ENCODE measurements at places on chromosomes 4 and X.

- no peak overlapping the region for H3K4me3 ChIP-seq
- DNase-seq = no peak
- H3K4me1 ChIP-seq = peaks cover 8% of the 10 kb centered on the region
- no peak overlapping the region for H3K27ac ChIP-seq
- no peaks in the 10 kb centered on the region for H3K27me3 ChIP-seq
These were observed 10.7 kb downstream of the SEPTIN6 start for GRCh38 chrX:119682019-119682989.

- no peak overlapping the region for H3K27ac ChIP-seq
- H3K36me3 ChIP-seq = no peaks in the 10 kb centered on the region
- no peak overlapping the region for H3K4me3 ChIP-seq
- H3K27me3 ChIP-seq = no peaks in the 10 kb centered on the region
- no peak for DNase-seq
These were observed 124.0 kb upstream of the NOCT start for GRCh38 chr4:138891631-138892031.

DNA sequence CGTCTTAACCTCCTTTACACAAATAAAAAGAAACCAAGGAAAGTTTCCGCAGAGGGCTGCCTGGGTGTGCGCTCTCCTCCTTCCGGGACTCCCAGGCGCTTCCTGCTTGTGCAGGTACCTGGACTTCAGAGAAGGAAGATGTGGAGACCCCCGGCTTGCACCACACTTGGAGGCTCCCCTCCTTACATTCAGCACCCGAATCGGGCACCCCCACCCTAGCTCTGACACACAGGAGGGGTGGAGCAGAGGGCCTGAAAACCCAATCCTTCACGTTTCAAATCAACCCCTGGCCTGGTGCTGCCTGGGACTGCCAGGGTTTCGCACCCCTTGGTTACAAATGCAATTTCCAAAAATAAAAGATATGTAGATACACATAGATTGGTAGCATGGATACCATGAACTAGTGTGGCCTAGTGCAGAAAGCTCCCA is 3.1 kb downstream of the NKX3-2 start:
- no peak overlapping the region for H3K27ac ChIP-seq
- no peaks in the 10 kb centered on the region for H3K36me3 ChIP-seq
- DNase-seq = no peak

DNA sequence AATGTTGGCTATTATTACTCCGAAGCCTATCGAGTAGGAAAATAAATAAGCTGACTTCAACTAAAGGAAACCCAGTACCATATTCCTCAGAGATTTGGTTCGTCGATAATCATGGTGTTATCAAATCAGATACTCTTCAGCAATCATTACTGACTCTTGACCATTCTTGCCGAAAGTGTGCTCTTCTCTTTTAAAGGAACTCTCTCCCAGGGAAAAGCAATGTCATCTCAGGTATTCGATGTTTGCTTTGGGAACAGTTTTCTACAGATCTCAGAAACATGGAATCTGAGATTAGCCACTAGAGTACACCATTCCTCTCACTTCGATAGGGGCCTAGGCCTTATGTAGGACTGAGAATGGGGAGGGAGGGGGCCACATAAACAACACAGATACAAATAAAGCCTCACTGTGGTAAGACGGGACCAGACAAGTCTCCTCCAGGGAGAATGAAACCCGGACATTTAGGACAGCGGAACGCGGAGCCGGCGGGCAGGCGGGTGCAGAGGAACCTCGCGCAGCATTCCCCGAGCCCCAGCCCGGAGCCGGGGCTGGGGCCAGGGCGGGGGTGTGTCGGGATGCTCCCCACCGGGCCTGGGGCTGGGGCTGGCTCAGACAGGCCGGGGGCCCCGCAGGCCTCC is 581 bp downstream of the DNAJB14 start:
- H3K4me3 ChIP-seq = peak overlapping the region; percentile 95
- no peak for DNase-seq
- H3K27ac ChIP-seq = peak overlapping the region; percentile 96
- no peaks in the 10 kb centered on the region for H3K36me3 ChIP-seq
- no peaks in the 10 kb centered on the region for H3K4me1 ChIP-seq

- no peak overlapping the region for H3K4me3 ChIP-seq
- no peaks in the 10 kb centered on the region for H3K27me3 ChIP-seq
- no peaks in the 10 kb centered on the region for H3K4me1 ChIP-seq
- H3K36me3 ChIP-seq = no peaks in the 10 kb centered on the region
- DNase-seq = no peak
These were observed 36.6 kb downstream of the ZFP42 start for GRCh38 chr4:188032170-188032569.

- H3K4me3 ChIP-seq = no peak overlapping the region
- peaks cover 24% of the 10 kb centered on the region for H3K4me1 ChIP-seq
- no peak for DNase-seq
- no peaks in the 10 kb centered on the region for H3K36me3 ChIP-seq
These were observed 50.0 kb upstream of the RASGEF1B start for GRCh38 chr4:81521708-81522107.

GRCh38 chr4:123068081-123068480 is 145.7 kb upstream of the NUDT6 start:
- H3K36me3 ChIP-seq = no peaks in the 10 kb centered on the region
- no peaks in the 10 kb centered on the region for H3K27me3 ChIP-seq
- H3K4me1 ChIP-seq = no peaks in the 10 kb centered on the region
- no peak overlapping the region for H3K27ac ChIP-seq
- no peak for DNase-seq
- no peak overlapping the region for H3K4me3 ChIP-seq

DNA sequence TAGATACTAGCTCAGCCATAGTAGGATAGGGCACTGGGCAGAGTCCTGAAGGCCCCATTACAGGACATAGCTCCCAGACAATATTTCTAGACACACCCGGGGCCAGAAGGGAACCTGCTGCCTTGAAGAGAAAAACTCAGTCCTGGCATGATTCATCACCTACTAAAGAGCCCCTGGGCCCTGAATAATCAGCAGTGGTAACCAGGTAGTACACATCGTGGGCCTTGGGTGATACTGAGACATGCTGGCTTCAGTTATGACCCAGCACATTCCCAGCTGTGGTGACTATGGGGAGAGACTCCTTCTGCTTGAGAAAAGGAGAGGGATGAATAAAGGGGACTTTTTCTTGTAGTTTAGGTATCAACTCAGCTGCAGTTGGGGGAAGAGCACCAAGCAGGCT is 104.3 kb upstream of the STK26 start:
- DNase-seq = no peak
- H3K4me3 ChIP-seq = no peak overlapping the region
- H3K4me1 ChIP-seq = no peaks in the 10 kb centered on the region
- H3K27ac ChIP-seq = no peak overlapping the region
- no peaks in the 10 kb centered on the region for H3K36me3 ChIP-seq

- no peak overlapping the region for H3K27ac ChIP-seq
- no peak for DNase-seq
- no peak overlapping the region for H3K4me3 ChIP-seq
- H3K4me1 ChIP-seq = no peaks in the 10 kb centered on the region
- no peaks in the 10 kb centered on the region for H3K27me3 ChIP-seq
These were observed 94.9 kb upstream of the TBC1D9 start for GRCh38 chr4:140851032-140851636.

DNA sequence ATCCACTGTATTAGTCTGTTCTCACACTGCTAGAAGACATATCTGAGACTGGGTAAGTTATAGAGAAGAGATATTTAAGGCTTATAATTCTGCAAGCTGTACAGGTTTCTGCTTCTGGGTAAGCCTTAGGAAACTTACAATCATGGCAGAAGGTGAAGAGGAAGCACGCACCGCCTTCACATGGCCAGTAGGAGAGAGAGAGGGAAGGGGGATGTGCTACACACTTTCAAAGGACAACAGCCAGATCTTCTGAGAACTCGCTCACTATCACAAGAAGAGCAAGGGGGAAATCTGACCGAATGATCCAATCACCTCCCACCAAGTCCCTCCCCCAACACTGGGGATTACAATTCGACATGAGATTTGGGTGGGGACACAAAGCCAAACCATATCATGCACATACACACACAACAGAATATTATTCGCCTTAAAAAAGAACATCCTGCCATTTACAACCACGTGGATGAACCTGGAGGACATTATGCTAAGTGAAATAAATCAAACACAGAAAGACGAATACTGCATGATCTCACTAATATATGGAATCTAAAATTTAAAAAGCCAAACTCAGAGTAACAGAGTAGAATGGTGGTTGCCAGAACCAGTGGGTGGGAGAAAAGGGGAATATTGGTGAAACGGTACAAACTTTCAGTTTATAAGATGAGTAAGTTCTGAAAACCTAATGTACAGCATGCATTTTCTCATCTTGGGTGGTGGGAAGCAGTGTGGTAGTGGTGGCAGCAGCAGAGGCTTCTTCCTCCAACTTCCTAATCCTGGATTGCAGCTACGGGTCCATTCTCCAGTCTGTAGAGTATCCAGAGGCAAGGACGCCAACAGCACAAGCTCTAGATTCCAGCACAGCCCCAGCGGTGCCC is 12.8 kb downstream of the FRYL start:
- no peak for DNase-seq
- H3K36me3 ChIP-seq = no peaks in the 10 kb centered on the region
- peaks cover 9% of the 10 kb centered on the region for H3K4me1 ChIP-seq
- H3K27ac ChIP-seq = no peak overlapping the region
- H3K4me3 ChIP-seq = no peak overlapping the region

GRCh38 chrX:31440546-31440945 is 368.7 kb upstream of the FTHL17 start:
- no peaks in the 10 kb centered on the region for H3K4me1 ChIP-seq
- H3K36me3 ChIP-seq = peaks cover 6% of the 10 kb centered on the region
- no peaks in the 10 kb centered on the region for H3K27me3 ChIP-seq
- no peak for DNase-seq
- H3K4me3 ChIP-seq = no peak overlapping the region
- no peak overlapping the region for H3K27ac ChIP-seq

GRCh38 chr4:143351774-143352451 is 15.2 kb downstream of the GAB1 start:
- H3K36me3 ChIP-seq = no peaks in the 10 kb centered on the region
- no peaks in the 10 kb centered on the region for H3K27me3 ChIP-seq
- peak overlapping the region; percentile 74 for H3K27ac ChIP-seq
- H3K4me3 ChIP-seq = no peak overlapping the region
- peaks cover 60% of the 10 kb centered on the region for H3K4me1 ChIP-seq

- H3K36me3 ChIP-seq = no peaks in the 10 kb centered on the region
- peak; percentile 7 for DNase-seq
- H3K27me3 ChIP-seq = no peaks in the 10 kb centered on the region
- peaks cover 22% of the 10 kb centered on the region for H3K4me1 ChIP-seq
These were observed 1.7 kb downstream of the PPP2R2C start for GRCh38 chr4:6470502-6471306.

- no peaks in the 10 kb centered on the region for H3K36me3 ChIP-seq
- peaks cover 2% of the 10 kb centered on the region for H3K27me3 ChIP-seq
- no peak overlapping the region for H3K4me3 ChIP-seq
These were observed 2.2 kb upstream of the NKX1-1 start for GRCh38 chr4:1408418-1408817.

- H3K27me3 ChIP-seq = no peaks in the 10 kb centered on the region
- H3K4me3 ChIP-seq = no peak overlapping the region
- peak overlapping the region; percentile 72 for H3K27ac ChIP-seq
- peaks cover 8% of the 10 kb centered on the region for H3K4me1 ChIP-seq
- DNase-seq = no peak
These were observed 59.4 kb upstream of the NAP1L5 start for GRCh38 chr4:88757067-88757466.

- peak overlapping the region; percentile 100 for H3K27ac ChIP-seq
- H3K4me3 ChIP-seq = peak overlapping the region; percentile 85
- H3K27me3 ChIP-seq = no peaks in the 10 kb centered on the region
- no peaks in the 10 kb centered on the region for H3K36me3 ChIP-seq
- no peak for DNase-seq
- H3K4me1 ChIP-seq = peaks cover 72% of the 10 kb centered on the region
These were observed 2.3 kb downstream of the IRF2 start for GRCh38 chr4:184471881-184472613.

- no peaks in the 10 kb centered on the region for H3K4me1 ChIP-seq
- no peak for DNase-seq
- no peaks in the 10 kb centered on the region for H3K36me3 ChIP-seq
- H3K4me3 ChIP-seq = no peak overlapping the region
- no peak overlapping the region for H3K27ac ChIP-seq
These were observed 45.5 kb upstream of the NKX1-1 start for GRCh38 chr4:1451752-1452122.

- H3K4me3 ChIP-seq = peak within 1 kb of the TSS; percentile 49
- peak; percentile 13 for DNase-seq
- no peaks in the 10 kb centered on the region for H3K36me3 ChIP-seq
- H3K4me1 ChIP-seq = peaks cover 26% of the 10 kb centered on the region
These were observed at the start of gene MAGED2 for GRCh38 chrX:54807524-54808108. Gene MAGED2 (plus strand): TSS chrX:54807745. CDS start chrX:54809332, 1,587 bp downstream.

DNA sequence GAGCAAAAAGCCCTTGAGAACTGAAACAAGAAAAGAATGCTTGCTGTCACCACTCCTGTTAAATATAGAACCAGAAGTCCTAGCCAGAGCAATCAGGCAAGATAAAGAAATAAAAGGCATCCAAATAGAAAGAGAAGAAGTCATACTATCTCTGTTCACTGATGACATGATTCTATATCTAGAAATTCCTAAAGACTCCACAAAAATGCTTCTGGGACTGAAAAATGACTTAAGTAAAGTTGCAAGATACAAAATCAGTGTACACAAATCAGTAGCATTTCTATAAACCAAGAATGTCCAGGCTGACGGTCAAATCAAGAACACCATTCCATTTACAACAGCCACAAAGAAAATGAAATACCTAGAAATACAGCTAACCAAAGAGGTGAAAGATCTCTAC is 552.7 kb upstream of the SLIT2 start:
- no peak overlapping the region for H3K4me3 ChIP-seq
- no peak for DNase-seq
- H3K4me1 ChIP-seq = no peaks in the 10 kb centered on the region
- no peaks in the 10 kb centered on the region for H3K36me3 ChIP-seq

- no peak overlapping the region for H3K4me3 ChIP-seq
- no peaks in the 10 kb centered on the region for H3K36me3 ChIP-seq
- no peak for DNase-seq
- H3K27me3 ChIP-seq = no peaks in the 10 kb centered on the region
- no peaks in the 10 kb centered on the region for H3K4me1 ChIP-seq
These were observed 547.9 kb upstream of the GALNTL6 start for GRCh38 chr4:171265190-171265818.

DNA sequence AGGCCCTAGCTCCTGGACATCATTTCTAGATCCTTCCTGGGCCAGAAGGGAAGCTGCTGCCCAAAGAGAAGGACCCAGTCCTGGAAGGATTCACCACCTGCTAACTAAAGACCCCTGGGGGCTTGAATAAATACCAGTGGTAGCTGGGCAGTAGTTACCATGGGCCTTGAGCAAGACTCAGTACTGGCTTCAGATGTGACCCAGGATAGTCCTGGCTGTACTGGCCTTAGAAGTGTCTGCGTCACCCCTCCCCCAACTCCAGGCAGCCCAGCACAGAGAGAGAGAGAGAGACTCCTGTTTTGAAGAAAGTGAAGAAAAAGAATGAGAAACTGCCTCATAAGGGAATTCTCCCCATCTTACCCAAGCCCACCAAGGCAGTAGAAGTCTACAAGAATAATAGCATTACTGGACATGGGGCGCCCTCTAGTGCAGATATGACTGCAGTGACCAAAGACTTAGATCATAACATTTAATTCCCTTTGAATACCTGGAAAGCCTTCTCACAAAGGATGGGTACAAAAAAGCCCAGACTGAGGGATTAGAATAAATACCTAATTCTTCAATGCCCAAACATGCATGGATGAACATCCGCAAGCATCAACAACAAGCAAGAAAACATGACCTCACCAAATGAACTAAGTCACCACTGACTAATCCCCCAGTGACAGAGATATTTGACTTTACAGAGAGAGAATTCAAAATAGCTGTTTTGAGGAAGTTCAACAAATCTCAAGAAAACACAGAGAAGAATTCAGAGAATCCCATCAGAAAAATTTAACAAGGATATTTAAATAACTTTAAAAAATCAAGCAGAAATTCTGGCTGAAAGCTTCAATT is 171.8 kb downstream of the HNRNPD start:
- no peak overlapping the region for H3K27ac ChIP-seq
- no peaks in the 10 kb centered on the region for H3K36me3 ChIP-seq
- DNase-seq = no peak
- H3K4me1 ChIP-seq = no peaks in the 10 kb centered on the region
- H3K27me3 ChIP-seq = no peaks in the 10 kb centered on the region
- no peak overlapping the region for H3K4me3 ChIP-seq

Data from tibial nerve (tissue), 4 donors.